C1 segment of cervical spinal cord (tissue), 14 donors: ENCODE measurements at places on chromosomes 13 and 19.
A peak's percentile ranks its signal among the peaks of the same experiment; 100 is the strongest.

DNA sequence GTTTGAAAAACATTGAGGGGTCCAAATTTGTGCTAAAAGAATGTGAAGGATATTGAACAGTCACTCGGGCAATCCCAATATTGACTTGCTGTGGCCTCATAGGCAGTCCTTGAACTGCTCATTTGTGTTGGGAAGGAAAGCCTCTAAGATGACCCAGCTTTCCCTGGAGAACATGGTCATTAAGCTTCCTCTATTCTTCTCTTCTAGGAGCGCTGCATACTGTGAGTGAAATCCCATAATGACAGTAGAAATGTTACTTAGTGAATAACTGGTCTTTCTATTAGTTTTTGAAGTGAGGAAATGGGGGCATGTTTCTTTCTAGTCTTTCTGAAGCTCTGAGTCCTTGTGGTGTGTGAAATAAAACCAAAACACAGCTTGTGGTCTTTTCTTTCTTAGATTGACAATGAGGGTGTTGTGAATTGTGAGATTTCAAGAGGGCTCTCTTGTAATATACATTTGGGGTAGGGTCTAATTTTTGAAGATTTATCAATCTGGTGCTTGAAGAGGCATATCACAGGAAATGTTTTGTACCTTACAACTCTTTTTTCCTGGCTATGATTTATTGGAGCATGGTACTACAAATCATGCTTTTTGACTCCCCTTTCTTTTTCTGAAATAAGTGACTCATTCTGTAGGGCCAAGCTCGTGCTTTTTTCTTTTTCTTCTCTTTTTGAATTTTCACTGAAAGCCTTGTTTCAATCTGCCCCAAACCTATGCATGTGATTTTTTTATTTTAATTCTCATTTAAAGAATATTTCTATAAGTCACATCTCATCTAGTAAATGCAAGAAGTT lies 250.8 kb downstream of the OXGR1 start:
- DNase-seq, result no peak

- DNase-seq, result peak; percentile 18
Measured at GRCh38 chr19:2059422-2060201, 8.6 kb upstream of the MKNK2 start.

- no peak for DNase-seq
Measured at GRCh38 chr13:33550276-33550675, 264.7 kb upstream of the STARD13 start.

DNA sequence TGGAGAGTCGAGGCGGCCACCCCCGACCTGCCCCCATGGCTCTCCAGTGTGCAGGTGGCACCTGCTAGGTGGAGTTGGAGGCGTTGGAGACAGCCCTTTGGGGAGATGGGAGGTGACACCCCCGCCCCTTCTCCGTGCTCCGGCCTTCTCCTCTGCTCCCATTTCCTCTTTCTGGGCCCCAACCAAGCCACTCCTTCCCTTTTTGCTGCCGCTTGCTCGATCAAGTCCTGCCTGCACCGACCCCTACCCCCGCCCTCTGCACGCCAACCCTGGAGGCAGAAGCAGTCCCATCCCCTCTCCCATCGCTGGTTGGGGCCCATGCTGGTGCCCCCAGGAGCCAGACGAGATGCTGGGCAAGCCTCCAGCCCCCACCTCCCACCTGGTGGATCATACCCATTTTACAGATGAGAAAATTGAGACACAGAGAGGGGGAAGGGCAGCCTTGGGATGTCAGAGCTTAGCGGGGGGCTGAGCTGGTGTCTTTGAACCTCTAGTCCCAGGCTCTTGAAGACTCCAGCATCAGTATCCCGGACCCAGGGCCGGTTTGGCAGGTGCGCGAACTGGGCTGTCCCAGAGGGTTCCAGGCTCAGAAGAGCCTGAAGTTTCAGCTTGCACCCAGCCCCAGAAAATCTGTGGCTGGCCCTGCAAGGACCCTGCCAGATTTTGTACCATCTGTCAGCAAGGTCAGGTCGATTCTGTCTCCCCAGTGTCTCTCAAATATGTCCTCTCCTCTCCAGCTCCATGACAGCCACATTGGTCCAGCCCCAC lies 10.3 kb downstream of the GNA15 start:
- DNase-seq, result no peak

DNA sequence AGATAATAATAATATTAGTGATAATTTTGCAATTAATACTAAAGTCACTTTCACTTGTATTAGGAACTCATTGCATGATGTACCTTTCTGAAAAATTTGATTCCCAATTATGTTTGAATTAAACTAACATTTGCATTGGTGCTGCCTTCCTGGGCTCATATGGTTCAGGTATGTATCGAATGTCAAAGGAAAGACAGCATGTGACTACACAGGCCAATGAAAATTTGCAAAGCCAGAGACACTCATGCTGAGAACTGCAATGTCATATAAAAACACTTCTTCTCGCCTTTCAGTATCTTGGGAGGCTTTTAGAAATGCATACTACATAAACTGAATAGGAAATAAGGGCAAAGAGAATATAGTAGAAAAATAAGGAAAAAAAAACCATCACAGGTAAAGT lies 44.3 kb downstream of the RAP2A start:
- DNase-seq, result no peak

GRCh38 chr13:35833608-35834275 lies 297.4 kb downstream of the DCLK1 start:
- DNase-seq, result no peak
